ENCODE measurements at places on chromosomes 1 and 21. TPM values are rescaled to one million over a fixed set of nuclear protein-coding genes. Genes with fewer than 3 reads are reported as not detected.

DNA sequence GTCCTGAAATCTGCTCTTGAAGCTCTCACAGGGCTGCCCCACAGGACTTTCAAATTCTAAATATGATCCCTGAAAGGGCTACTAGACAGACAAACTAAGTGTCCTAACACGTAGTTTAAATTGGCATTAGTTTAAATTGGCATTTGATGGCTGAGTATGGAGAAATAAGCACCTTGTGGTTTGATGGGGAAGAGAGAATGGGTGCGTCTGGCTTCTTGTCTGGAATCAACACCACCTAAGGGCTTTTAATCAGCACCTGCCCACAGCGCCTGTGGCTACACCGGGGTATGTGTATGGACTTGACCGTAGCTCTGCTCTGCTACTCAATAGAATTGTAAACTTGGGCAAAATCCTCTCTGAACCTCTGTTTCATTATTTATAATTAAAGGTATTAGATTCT is 5.7 kb upstream of the LAMB3 start:
- DNase-seq: no peak

DNA sequence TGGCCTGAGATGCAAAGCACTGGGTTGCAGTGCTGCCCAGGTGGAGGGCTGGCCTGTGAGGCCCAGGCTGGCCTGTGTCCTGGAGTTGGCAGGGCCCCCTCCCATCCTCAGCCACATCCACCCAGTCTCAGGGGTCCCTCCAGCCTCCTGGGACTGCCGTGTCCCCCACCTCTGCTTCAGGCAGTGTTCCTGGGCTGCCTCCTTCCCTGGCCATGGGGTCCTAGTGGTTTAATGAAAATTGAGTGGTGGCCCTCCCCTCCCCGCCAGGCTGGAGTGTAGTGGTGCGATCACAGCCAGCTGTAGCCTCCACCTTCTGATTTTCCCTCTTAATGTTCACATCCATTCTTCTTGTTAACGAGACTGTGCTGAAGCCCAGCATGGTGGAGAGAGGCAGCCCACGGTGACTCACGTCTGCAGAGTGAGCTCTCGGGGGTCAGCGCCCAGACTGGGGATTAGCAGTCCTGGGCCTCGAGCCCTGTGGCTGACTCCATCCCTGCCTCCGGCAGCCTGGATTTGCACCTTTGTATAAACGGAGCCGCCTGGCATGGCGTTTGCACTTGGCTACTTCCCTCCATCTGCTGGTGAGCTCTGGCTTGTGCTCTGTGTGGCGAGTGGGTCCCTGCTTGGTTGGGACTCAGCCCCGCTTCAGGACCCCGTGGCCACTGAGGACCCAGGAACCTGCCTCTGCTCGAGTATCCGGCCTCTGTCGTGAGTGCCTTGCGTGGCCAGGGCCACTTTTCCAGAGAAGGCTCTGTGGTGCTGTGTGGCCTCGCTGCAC is 6.9 kb downstream of the MIB2 start:
- no peak for DNase-seq

DNA sequence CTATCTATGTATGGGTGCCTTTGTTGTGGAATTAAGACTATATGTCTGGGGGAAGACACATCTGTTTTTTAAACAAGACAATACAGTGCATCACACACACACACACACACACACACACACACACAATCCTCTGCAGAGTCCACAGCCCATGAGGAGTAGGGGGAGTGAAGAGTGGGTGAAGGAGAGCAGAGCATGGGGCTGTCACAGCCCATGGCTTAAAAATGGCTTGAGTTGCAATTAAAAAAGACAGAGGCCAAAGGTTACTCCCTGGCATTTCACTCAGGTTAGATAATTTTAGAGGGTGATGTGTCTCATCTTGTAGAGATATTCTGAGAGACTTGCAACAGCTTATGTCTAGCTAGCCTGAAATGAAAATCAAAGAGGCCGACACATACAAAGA is 176.5 kb upstream of the PLXNA2 start:
- DNase-seq: no peak

DNA sequence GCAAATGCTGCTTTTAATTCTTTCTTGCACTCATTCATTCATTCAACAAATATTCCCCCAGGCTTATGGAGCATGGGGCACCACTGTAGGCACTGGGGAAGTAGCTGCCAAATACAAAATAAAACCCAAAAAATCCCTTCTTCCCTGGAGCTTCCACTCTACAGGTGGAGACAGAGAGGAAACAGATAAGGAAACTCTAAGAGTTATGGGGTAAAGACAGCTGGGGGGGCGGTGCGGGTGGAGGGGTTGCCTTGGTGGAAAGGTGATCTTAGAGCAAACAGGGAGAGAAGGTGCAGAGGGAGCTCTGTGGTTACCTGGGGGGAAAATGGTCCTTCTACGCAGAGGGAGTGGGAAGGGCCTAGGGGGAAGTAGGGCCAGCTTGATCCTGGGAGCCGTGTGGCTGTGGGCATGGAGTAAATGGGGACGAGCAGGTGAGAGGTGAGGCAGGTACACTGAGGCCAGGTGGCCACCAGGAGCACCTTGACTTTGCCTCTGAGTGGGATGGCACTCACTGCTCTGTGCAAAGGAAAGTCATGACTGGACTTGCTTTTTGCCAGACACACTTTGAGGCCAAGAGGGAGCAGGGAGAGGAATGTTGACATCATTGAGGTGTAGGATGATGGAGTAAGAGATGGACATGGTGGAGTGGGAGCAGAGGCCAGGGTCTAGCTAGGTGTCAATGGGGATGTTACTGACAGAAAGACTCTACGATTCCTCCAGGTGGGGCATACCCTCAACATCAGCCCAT is 152.0 kb downstream of the ETS2 start:
- DNase-seq: no peak

DNA sequence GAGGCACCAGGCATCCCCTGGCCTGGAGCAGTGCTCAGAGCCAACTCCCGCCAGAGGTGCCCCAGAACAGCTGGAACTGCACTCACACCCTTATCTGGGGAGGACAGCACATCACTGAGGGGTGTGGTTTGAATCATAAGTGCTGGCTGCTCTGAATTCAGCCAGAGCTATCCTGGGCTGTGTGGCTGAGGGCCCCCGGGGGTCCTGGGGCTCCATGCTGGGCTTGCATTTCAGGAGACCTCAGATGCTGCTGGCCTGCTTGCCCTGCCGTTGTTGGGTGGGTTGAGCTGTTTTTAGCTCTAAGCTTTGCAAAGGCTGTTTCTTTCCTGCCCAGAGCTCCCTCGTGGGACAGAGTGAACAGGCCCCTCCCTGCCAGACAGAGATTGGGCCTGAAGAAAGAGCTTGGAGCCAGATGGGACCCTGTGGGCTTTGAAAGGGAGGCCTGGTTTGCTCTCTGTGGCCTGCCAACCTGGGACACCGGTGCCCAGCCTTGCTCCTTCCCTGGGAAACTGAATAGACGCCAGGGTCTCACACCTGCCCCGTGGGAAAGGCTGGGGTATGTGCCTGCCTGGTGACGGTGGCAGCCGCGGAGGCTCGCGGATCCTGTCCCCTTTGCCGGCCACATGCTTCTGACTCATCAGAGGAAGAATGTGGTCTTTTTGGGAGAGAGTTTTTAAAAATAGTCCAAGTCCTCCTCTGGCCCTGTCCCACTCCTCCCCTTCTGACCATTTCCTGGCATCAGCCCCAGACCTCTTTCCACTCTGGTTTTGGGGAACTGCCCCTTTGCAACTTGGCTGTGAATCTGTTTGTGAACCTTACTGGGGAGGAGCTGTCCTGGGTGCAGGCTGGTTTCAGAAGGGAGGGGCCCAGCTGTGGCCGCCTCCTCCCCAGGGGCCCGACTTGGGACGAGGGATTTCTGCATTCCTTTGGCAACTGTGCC is 30.0 kb downstream of the ARHGEF10L start:
- peak; percentile 87 for DNase-seq

Gene FAM229A
- 7.7 TPM for total RNA-seq

Gene PALMD
- total RNA-seq: 24.3 TPM

GRCh38 chr1:184941410-184941733 is 32.9 kb downstream of the NIBAN1 start:
- no peak for DNase-seq

Gene GSTM1
- 11.8 TPM for total RNA-seq

GRCh38 chr21:29751473-29752185 is 188.2 kb downstream of the GRIK1 start:
- no peak for DNase-seq

Gene KLHL21
- total RNA-seq: 34.2 TPM

DNA sequence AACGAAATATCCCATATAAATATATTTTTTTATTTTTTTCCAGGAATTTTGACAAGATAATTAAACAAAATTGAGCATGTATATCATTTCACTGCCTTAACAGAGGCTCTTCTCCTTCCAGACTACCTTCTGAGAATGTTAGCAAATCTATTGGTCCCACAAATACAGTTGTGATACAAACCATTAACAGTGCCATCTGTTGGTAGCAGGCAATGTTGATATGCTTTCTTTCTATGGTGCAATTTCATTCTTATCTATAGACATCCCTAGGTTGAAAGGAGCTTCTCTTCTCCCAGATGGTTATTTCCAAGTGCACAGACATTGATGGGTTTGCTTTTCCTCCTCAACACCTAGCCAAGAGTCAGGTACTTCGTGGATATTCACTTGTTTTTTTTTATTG is 303.6 kb downstream of the USH2A start:
- DNase-seq: no peak

Gene SHE
- total RNA-seq: 31.4 TPM

DNA sequence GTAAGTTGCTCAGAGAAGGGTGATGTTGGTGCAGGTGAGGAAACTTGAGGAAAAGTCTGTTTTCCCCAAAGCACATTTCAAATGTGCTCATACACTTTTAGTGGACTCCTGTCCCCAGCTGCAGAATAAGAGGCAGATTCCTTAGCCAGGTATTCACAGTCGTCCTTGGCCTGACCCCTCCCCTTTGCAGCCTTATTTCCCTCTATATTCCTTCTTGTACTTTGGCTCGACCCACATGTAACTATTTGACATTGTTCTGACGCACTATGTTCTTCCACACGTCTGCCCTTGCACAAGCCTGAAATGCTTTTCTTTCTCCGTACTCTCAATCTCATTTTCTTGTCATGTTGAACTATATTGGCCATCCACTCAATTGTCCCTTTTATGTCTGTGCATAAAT is 498.4 kb upstream of the USP24 start:
- DNase-seq: no peak

DNA sequence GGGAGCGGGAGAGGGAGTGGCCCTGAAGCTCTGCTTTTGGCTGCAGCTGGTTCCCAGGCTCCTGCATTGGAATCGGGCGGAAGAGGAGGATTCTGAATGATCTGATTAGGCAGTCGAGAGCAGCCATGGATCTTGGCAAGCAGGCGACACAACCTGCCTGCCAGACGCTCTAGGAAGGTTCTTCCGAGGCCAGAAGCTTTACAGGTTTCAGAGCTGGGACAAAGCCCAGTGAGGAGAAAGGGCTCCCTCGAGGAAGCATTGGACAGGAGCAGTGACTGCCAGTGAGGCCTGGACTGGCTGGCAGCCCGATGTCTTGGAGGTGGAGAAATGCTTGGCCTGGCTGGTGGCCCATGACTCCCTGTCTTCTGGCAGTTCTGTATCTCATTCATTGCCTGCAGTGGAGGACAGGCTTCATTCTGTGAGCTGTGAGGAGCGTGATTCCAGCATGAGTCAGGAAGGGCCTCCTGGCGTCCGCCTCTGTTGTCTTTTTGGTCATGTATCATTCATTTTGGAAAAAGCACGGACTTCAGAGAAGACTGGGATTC is 132.7 kb upstream of the IPO9 start:
- DNase-seq: no peak

DNA sequence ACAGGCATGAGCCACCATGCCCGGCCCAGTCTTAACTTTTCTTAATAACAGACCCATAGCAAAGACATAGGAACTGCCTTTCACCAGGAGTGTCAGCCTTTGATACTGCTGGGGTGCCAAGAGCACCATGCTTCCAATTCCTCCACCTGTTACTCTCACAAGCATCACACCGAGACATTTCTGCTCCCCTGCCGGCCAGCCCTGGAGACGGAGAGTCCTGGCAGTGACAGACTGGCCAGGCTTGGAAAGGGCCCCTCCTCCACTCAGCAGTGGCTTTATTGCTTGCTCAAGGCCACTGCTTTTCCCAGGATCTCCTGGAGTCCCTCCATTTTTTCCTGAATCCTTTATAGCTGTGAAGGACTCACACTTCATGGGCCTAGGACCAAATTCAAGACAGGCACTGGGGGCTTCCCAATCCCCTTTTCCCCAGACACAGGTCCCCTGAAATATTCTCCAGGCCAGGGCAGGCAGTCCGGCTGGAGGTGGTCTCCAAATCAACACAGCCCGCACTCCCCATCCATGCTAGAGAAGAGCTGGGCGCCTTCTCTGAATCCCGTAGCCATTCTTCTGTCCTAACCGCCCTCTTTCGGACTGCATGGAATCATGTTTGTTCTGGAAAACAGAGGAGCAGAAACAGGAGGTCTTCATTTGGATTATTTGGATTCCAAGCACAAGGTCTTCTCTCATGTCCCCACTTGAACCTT is 25.5 kb upstream of the PTPRF start:
- no peak for DNase-seq

GRCh38 chr1:117930173-117930447 is 571 bp downstream of the WDR3 start:
- no peak for DNase-seq

Gene MYBPH
- total RNA-seq: not detected

Gene PCAT6
- total RNA-seq: not detected
